ENCODE measurements at places on chromosomes 13 and 19. TPM values are rescaled to one million over a fixed set of nuclear protein-coding genes. Genes with fewer than 3 reads are reported as not detected.

DNA sequence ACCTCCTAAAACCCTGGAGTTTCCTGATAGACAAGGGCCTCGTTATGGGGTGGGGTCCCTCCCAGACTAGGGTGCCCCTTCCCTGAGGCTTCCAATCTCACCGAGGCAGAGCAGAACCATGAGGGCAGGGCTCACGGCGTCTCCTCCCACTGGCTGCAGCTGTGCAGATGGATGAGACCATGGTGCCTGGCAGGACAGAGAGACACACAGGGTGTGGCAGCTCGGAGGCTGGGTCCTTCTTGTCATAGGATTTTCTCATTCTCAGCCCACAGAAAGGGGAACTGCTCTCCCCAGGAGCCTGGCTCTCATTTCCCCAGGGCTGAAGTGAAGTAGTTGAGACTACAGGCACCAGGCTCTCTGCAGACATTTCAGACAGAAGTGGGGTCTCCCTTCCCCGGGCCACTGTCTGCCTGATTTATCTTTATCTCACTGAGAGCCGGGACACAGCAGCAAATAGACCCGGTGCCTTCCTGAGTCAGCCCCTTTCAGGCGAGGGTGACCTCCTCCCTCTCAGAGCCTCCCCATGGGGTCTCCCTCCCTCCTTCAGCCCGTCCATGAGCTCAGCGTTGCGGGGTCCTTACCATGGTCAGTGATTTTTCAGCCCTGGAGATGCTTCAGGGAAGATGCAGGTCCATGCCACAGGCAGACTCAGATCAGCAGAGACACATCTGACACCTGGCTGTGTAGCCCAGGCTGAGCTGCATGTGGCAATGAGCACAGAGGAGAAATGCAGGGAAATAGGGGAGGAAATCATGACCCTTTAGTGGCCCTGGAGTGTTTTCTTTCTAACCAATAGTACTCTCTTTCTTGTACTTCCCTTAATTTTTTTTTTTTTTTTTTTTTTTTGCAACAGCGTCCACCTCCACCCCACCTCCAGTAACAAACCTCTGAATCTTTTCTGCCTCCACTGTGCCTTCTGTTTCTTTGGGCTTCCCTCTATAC is at the start of gene LILRA5:
Gene LILRA5, minus strand, starts transcription at position 731 of the 942 bp plus-strand sequence. Its CDS starts 147 bp downstream, at position 584.
- peak; percentile 19 for DNase-seq

- no peak for DNase-seq
Observed at GRCh38 chr19:19524053-19524452, 4.7 kb upstream of the YJEFN3 start.

GRCh38 chr19:39705578-39706188 is 1.4 kb downstream of the LGALS14 start:
- no peak for DNase-seq

DNA sequence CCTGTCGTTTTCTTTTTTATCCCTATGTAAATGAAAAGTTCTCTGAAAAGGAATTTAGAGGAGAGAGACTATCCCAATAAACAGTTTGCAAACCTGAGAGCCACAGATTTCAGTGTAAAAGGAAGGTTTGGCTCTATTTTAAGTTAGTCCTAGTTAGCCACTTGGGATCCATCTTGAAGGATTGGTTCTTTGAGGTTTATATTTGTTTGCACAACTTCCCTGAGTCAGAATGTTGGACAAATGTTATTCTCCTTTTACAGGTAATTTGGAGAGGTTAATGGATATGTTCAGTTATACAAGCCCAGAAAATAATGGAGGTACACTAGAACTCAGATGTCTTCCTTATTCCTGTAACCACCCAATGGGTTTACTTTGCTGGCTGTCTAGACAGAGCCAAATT is 2.6 kb upstream of the DNAJC15 start:
- no peak for DNase-seq

- no peak for DNase-seq
Observed at GRCh38 chr13:44576351-44577235, 463 bp upstream of the TSC22D1 start.

Gene LRRC63
- 0.72 TPM for total RNA-seq

Measured in umbilical cord (tissue), 2 donors.